ENCODE measurements at places on chromosomes 6 and 20.

GRCh38 chr6:61586934-61587537 is 699.0 kb downstream of the KHDRBS2 start:
- no peak for DNase-seq

GRCh38 chr6:21332660-21333059 is 260.9 kb upstream of the SOX4 start:
- no peak for DNase-seq

DNA sequence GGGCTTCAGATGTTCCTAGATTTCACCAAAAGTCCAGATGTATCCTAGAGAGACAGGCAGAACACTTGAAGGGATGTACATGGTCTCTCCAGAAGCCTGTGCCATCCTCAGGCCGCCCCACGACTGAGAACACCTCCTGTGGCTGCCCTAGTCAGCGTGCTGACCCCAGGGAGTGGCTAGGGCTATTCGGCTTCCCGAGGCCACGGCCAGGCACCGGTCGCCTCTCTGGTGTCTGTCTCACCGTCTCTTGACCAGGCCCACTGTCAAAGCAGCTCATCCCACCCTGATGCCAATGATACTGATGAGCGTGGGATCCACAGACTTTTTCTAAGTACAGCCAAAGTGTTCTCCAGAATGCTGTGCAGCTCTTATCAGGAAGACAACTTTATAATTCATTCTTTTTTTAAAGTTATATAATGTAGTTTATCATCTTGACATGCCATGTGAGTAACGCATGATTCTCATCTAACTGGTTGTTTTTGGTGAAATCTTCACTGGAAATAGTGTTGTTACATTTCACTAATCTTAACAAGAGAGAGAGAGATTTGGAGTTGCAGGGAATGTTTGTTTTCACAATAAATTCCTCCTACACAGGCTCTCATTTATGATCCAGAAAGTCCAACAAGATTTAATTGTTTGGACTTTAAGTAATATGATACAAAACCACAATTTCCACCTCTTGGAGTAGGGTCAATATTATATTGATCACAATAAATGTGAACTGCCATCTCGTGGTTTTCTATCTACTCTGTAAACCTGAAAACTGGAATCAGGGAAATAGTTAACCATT is 41.7 kb upstream of the KLHL31 start:
- no peak for DNase-seq

GRCh38 chr6:18147616-18148015 is 7.3 kb downstream of the TPMT start:
- DNase-seq: no peak

GRCh38 chr6:43744491-43744890 is 25.5 kb upstream of the VEGFA start:
- no peak for DNase-seq

GRCh38 chr20:51696304-51697071 is 71.7 kb downstream of the ATP9A start:
- DNase-seq: no peak

GRCh38 chr6:80316686-80317231 is 210.3 kb downstream of the BCKDHB start:
- DNase-seq: no peak

GRCh38 chr6:154661768-154662167 is 71.4 kb upstream of the SCAF8 start:
- DNase-seq: no peak

DNA sequence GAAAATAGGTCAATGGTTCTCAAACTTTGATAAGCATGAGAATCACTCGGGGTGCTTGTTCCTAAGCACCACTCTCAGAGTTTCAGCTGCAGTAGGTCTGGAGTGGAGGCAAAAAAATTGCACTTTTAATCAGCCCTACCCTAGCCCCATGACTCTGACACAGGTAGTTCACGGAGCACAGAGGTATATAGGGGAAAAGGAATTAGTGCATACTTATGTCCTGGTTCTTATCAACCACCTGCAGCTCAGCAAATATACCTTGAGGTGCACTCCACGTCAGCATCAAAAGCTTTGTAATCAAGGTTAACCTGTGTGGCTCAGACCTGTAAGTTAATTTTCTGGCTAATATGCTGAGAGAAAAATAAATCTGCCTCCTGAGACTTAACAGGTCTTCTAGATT is 138.8 kb upstream of the HMGN3 start:
- DNase-seq: no peak

GRCh38 chr6:169720207-169720855 is 4.0 kb downstream of the PHF10 start:
- no peak for DNase-seq

DNA sequence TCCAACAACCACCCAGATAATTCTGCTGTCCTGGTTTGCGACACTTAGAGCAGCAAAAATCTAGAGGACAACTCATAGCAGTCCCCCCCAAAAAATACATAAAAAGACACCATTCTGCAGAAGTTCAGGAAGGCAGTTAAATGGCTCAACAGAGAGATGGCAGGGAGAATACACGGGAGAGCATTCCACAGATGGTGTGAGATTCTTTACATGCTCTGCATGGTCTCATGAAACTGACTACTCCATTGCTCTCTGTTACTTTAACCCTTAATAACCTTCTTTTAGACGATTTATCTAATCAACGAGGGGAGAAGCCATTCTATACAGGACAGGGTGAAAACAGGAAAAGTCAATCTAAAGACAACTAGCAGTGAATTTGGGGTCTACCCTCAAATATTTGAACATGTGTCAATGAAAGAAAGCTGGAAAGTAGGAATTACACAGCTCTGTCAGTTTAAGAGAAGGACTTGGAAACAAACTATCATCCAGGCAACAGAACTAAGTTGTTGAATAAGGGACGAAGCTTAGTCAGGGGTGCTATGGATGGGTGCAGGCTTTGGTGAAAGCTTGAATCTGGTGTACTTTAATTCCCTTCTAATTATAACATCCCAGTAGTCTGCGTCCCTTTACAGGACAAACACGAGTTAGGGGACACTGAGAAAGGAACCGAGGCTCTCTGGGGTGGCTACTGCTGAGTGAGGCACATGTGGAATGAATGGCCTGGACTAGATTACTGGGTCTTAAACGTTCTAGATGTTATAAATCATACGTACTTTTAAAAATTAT is 5.1 kb downstream of the PERP start:
- DNase-seq: no peak

- no peak for DNase-seq
Measured at GRCh38 chr6:170445487-170445886, 107.6 kb downstream of the PSMB1 start.

GRCh38 chr6:139257291-139257690 is 34.5 kb downstream of the TXLNB start:
- no peak for DNase-seq

DNA sequence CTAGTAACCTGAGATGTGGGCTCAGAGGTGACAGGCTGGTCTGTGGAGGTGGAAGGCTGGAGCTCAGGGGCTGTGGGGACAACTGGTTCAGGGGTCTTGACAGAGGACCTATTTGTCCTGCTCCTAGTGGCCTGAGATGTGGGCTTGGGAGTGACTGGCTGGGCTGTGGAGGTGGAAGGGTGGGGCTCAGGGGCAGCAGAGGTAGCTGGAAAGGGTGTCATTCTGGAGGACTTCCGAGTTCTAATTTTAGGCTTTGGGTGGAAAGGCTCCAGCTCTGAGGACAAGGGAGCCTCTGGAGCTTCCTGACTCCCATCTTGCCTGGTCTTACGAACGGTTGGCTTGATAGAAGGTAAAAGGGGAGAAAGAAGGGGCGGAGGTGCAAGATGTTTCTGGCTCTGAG is 11.5 kb downstream of the MDC1 start:
- DNase-seq: no peak

DNA sequence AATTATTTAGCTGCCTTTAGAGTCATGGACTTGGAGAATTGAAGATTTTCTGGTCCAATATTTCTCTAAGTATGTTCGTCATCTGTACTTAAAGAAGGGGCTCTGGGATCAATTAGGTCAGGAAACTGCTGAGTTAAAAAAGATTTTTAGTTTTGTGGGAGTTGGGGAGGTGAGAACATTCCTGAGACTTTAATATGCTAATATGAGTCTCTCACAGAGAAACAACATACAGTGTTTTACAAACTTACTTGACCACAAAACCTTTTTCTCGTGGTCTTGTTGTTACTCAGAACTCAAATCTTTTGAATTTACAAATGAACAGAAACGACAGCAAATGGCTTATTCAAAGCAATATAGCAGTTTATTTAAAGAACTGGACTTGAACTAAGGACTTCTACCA is 67.9 kb downstream of the LIN28B start:
- DNase-seq: no peak

- DNase-seq: no peak
Measured at GRCh38 chr20:36342331-36343120, 36.4 kb downstream of the DLGAP4 start.

DNA sequence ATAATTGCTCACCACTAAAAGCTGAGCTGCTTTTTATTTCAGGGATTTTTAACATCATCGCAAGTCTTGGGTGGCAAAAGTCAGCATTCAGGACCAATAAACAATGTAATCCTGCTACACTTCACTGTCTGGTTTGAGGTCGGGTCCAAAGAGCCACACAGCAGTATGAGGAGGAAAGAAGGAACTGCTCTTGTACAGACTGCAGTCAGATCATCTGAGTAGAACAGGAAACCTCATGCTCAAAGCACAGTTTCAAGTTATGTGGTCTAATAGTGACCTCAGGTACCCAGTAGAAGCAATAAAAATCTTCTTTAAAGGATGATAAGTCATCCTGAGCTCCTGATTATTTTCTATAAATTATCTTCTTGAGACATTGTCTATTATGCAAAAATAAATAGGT is 211.4 kb downstream of the FUT9 start:
- DNase-seq: no peak

DNA sequence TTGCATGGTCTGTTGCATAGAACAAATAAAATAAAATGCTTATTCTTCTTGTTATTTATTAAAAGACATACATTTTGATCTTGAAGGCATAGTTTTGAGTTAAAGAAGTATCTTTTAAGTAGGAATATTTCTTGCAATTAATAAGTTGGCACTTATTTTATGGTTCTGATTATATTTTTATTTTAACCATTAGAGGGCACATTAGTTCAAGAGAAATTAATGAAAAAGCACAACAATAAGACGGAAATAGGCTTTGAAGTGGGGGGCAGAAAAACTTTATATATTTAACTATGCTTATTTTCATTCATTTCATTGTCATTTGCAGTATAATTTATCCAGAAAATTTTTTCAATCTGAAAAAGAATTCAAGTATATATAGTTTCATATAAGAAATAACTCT is 44.2 kb upstream of the MAP3K7 start:
- no peak for DNase-seq

DNA sequence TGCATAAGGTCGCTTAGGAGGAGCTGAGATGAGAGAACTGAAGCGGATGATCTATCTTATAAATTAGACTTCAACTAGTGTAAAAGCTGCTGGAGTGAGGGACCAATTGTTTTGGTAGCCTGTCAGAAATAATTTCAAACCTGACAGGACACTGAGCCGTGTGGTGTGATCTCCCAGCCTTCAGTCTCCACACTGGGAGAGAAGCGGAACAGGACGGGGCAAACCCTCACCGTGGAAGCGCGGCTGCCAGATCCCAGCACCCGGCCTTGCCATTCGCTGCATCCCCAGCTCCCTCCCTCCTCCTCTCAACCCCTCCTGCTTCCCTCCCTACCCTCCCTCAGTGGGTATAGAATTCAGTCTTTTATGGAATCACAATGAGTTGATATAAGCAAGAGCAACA is 900.1 kb upstream of the SLC35B3 start:
- no peak for DNase-seq

DNA sequence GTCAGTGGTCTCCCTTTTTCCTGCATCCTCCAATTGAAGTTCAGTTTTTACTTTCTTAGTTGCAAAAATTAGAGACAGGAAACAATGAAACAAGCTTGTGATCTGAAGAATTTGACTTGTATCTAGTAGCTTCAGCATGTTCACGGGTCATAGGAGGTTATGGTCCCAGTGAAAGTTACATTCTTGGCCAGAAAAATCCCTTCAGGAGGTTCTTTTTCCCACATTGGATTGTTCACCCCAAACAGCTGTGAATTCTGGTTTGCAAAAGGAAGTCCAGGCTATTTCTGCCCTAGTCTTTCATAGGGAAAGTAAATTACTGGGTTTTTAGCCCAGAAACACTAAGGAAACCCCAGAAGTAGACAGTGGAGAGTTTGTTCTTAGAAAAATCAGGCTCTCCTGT is 8.1 kb downstream of the ANKS1A start:
- no peak for DNase-seq

GRCh38 chr6:130670142-130670541 is 157.1 kb upstream of the SMLR1 start:
- DNase-seq: peak; percentile 61

- DNase-seq: no peak
Measured at GRCh38 chr20:17626217-17627007, 55.6 kb downstream of the RRBP1 start.

DNA sequence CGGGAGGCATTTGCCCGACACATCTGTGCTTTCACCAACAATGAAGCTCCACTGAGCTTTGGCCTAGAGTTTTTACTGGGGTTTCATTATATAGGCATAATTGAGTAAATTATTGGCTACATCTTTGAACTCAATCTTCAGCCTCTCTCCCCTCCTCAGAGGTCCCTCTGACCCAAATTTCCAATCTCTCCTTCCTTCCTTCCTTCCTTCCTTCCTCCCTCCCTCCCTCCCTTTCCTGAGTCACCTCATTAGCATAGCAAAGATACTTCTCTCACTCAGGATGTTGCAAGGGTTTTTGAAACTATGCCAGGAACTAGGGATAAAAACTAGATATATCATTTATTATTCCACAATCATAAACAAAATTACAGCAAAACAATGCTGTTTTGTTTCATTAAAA is 238.2 kb upstream of the PRND start:
- no peak for DNase-seq

- no peak for DNase-seq
Measured at GRCh38 chr6:70474751-70475150, 61.4 kb downstream of the FAM135A start.

DNA sequence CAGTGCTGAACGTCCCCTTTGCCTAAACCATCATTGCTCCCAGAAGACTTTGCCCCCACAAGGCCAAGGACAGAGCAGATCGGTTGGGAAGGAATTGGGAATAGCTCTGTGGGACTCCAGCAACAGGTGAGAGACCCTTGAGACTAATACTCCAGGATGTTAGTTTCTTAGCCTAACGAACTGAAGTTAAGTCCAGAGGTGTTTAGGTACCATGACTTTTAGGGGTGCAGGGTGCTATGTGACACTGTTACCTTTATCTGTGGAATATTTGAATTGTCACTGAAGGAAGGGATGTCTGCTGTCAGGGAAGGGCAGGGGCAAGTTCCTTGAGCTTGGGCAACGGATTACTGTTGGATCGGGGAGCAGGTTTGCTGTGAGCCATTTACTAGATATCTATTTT is 1.9 kb downstream of the BLCAP start:
- no peak for DNase-seq

- DNase-seq: no peak
Measured at GRCh38 chr20:34791289-34792020, 34.0 kb downstream of the NCOA6 start.

GRCh38 chr20:23084845-23085365 is 1.2 kb downstream of the CD93 start:
- DNase-seq: no peak

Data from SK-N-DZ (cell line).